ENCODE measurements at places on chromosomes 5 and 9. TPM values are rescaled to one million over a fixed set of nuclear protein-coding genes. Genes with fewer than 3 reads are reported as not detected.

IFNA21 gene
- total RNA-seq = not detected

PLAC8L1 gene
- not detected for total RNA-seq

CARD9 gene
- total RNA-seq = 4.2 TPM

CTNNAL1 gene
- 88.9 TPM for total RNA-seq

NXNL2 gene
- 0.83 TPM for total RNA-seq

ZNF454 gene
- 3.7 TPM for total RNA-seq
